ENCODE measurements at places on chromosomes 1 and 21.

GRCh38 chr1:235011064-235011598 lies 117.5 kb downstream of the TOMM20 start:
- DNase-seq, result no peak

GRCh38 chr1:241181971-241182370 lies 175.0 kb downstream of the RGS7 start:
- no peak for DNase-seq

GRCh38 chr1:94047949-94048348 lies 73.0 kb downstream of the ABCA4 start:
- DNase-seq, result no peak

- DNase-seq, result no peak
Measured at GRCh38 chr1:29416267-29417146, 180.2 kb downstream of the PTPRU start.

DNA sequence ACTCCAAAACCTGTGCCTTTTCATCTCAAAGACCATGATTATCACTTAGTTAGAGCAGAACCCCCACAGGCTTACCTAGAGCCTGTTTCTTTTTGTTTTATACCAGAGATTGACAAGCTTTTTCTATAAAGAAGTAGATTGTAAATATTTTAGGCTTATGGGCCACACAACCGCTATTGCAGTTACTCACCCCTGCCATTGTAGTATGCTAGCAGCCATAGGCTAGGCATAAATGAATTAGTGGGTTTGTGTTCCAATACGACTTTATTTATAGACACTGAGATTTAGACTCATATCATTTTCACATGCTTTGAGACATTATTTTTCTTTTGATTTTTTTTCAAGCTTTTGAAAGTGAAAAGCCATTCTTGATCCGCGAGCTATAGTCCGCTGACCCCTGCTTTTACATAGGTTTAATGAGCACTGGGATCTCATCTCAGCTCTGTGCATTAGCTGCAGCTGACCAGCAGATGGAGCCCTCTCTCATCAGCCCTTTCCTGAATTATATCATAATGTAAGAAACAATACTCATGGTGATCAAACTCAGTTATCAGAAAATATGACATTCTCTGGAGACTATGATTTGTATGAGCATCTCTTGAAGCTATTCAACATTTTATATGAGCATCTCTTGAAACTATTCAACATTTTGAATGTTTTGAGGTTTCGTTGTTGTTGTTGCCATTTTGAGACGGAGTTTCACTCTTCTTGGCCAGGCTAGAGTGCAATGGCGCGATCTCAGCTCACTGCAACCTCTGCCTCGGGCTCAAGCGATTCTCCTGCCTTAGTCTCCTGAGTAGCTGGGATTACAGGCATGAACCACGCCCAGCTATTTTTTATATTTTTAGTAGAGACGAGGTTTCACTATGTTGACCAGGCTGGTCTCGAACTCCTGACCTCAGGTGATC lies 111.9 kb upstream of the L1TD1 start:
- DNase-seq, result no peak

Measured in stimulated activated CD8-positive, alpha-beta memory T cell treated with anti-CD3 and anti-CD28 coated beads, Interleukin-2, amount 100 ng/mL, for 1 hour (primary cell).